ENCODE measurements at places on chromosomes 16 and 17.

- no peak for DNase-seq
These were observed 3.7 kb upstream of the ERN1 start for GRCh38 chr17:64133546-64134215.

GRCh38 chr16:73768786-73769203, 527.8 kb upstream of the PSMD7 start:
- no peak for DNase-seq

GRCh38 chr17:73609758-73610157, 34.5 kb downstream of the SDK2 start:
- DNase-seq, result no peak

- DNase-seq, result no peak
These were observed 5.3 kb upstream of the MAPK7 start for GRCh38 chr17:19372866-19373504.

DNA sequence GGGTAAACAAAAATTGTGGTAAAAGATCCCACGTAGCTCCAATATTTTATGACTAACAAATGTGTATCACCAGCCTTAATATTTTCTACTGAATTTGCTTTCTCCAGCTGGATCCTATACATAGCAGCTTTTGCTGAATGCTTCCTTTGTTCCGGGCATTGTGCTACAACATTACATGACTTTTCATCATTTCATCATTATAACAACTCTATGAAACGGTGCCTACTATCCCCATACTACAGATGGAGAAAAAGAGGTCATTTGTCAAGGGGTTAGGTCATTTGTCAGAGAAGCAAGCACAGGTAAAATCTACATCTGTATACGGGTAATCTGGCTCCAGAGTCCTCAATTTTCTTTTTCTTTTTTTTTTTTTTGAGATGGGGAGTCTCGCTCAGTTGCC, 74.3 kb downstream of the KANSL1 start:
- no peak for DNase-seq

DNA sequence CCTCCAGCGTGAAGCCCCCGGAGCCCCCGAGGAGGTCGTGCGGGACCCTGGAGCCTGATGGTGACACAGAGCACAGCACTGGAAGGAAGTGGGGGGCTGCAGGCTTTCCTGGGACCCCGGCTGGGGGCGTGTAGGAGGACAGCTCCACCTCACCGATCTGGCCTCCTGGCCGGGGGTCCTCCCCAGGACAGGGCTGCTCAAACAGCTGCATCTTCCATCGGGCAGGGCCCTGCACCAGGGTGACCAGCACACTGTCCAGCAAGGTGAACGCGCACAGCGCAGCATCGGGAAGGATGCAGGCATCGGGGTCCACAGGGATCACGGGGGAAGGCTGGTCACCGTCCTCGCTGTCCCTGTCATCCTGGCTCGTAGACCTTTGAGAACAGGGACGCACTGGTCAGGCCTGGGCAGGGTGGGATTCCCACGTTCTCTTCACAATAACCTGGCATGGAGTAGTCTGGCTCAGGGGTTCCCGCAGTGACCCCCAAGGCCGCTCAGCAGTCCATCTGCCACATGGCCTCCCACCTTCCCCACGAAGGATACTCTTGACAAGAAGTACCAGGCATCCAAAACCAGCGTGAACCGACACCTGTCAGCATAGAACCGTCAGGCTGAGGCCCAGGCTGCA, 1.2 kb downstream of the FAAP100 start:
- no peak for DNase-seq

DNA sequence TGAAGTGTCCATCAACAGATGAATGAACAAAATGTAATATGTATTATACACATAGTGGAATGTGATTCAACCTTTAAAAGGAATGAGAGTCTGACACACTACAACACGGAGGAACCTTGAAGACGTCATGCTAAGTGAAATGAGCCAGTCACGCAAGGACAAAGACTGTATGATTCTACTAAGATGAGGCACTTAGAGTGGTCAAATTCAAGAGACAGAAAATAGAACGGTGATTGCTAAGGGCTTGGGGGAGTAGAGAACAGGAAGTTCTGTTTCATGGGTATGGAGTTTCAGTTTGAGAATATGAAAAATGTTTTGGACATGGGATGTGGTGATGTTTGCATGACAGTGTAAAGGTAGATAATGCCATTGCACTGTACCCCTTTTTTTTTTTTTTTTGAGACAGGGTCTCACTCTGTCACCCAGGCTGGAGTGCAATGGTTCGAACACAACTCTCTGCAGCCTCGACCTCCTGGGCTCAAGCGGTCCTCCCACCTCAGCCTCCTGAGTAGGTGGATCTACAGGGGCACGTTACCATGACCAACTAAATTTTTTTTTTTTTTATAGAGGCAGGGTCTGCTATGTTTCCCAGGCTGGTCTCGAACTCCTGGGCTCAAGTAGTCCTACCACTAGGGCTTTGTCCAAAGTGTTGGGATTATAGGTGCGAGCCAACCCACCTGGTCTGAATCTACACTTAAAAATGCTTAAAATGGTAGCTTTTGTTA, 2.9 kb upstream of the CCDC102A start:
- no peak for DNase-seq

DNA sequence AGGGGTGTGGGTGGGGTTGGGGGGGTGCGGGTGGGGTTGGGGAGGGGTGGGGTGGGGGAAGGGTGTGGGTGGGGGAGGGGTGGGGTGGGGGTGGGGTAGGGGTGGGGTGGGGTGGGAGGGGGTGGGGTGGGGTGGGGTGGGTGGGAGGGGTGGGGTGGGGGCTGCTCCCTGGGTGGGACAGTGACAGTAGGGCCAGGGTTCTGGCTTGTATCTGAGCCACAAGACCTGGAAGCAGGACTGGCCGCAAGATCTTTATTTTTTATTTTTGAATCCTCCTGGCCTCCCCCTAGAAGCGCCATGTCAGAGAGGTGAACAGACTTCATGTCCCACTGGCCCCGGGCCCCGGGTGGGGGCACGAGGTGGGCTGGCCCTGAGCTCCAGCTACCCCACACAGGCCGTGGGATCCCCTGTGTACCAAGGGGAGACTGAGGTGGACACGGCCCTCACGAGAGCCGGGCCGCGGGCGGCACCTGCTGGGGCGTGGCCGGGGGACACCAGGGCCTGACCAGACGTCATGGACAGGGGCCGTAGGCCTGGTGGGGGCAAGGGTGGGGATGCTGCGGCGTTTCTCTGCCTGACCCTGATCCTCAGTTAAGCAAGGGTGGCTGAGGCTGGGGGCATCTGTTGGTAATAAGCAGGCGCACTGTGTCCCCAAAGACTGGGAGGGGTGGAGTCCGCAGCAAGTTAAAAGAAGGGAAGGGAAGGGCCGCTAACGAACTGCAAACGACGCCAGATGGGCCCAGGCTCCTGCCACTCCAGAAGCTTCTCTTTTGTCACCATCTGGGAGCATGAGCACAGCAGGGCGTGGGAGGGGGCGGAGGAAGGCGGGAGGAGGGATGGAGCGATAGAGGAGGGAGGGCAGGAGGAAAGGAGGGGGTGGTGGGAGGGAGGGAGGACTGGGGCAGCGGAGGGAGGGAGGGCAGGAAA, 22.3 kb upstream of the PABPN1L start:
- DNase-seq, result no peak

GRCh38 chr17:35545150-35545549, 7.7 kb upstream of the SLFN12L start:
- DNase-seq, result no peak

GRCh38 chr16:68259007-68259825, 5.1 kb upstream of the SLC7A6 start:
- no peak for DNase-seq

DNA sequence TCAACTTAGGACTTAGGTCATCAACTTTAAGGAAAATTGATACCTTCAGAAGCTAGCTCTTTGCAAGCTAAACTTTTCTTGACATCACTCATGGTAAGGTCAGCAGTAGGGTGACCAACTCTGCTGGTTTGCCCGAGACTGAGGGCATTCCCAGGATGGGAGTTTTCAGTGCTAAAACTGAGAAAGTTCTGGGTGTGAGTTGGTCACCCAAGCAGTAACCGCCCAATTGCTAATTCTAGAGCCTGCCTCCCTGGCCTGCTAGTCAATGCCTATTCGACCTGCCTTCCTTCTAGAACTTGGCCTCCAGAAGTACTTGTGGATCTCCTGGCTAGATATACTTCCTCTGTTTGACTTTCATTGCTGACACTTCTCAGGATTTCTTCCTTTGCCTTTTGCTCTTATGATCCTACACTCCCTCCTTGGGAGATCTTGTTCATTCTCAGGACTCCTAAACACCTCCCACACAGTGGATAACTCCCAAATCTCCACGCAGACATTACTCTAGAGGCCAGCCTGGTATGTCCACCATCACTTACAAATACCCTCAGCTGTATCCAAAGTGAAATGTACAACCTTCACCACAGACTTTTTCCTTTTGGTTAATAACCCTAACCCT, 10.5 kb upstream of the MYO18A start:
- no peak for DNase-seq

- DNase-seq, result no peak
These were observed 379.0 kb upstream of the SOX9 start for GRCh38 chr17:71741836-71742235.

GRCh38 chr16:88681709-88682451, 4.4 kb downstream of the SNAI3 start:
- DNase-seq, result no peak
